Smooth muscle cell of the brain vasculature (primary cell): ENCODE measurements at places on chromosomes 12 and 14.

- DNase-seq = no peak
Observed at GRCh38 chr12:44510510-44510909, 365.6 kb downstream of the NELL2 start.

DNA sequence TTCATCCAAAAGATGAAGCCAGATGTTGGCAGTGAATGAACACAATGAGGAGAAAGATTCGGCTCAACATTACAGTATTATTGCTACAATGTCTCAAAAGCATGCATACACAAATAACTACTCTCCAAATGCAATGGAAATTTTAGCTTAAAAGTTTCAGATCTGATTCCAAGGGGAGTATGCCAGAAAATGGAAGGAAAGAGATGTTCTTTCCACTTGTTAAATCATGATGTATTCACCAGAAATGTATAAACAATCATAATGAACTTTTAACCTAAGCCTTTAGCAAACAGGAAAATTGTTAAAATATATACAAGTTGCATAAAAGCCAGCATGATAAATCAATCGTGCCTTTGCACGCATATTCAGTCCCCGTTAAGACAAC is 62.1 kb downstream of the SH2B3 start:
- DNase-seq = no peak

DNA sequence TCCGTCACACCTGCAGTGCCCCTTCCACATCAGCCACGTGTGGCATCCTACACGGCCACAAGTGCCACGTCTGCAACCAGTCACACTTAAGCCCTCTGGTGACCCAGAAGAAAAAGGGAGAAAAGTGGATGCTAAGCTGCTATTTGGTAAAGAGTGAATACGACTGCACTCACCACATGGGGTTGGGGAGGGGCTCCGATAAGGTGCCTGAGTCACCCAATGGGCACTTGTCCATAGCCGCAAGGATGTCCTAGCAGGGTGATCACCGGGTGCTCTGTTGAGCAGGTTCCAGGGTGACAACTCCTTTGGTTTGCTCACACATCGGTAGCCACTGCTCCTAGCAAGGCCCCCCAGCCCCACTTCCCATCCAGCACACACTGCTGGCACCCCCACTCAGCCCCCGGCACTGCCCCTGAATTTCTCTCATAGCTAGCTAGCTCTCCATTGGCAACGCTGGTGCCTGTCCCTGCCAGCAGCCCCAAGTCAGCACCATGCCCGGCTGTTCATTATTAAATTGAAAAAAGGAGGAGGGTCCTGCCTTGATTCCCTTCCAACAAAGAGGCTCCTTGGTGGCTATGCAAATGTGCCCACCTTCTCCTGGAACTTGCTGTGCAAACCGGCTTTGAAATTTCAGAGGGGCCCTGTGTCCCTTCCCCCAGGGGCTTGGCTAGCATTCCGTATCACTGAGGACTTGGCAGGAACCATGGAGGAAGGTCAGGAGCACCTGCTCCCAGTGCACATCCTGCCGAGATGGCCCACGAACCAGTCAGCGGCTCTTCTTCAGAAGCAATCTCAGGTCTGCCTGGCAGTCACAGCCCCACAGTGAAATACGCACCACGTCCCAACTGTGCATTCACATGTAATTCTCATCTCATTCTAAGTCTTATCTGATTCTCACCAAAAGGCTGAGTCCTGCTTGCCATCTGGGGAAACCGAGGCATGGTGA is 227.7 kb upstream of the DIO3 start:
- no peak for DNase-seq

GRCh38 chr12:116130431-116130830 is 147.1 kb downstream of the MED13L start:
- DNase-seq = no peak

DNA sequence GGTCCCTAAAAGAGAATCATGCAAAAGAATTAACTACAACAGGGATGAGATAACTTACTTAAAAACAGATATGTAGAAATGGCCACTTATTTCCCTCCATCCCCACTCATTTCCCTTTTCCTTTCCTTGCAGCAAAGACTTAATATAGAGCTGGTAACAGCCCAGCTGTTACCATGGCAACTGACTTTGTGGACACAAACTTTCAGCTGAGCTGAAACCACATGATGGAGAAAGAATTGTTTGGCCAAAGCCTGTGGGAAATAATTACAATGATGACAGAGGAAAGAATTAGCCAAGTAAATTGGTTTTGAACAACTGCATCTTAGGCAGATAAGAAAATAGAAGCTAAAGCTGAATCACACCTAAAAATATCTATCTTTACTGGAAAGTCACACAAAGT is 364.9 kb downstream of the GALC start:
- DNase-seq = no peak

GRCh38 chr12:128393346-128393745 is 126.4 kb downstream of the TMEM132C start:
- DNase-seq = no peak

DNA sequence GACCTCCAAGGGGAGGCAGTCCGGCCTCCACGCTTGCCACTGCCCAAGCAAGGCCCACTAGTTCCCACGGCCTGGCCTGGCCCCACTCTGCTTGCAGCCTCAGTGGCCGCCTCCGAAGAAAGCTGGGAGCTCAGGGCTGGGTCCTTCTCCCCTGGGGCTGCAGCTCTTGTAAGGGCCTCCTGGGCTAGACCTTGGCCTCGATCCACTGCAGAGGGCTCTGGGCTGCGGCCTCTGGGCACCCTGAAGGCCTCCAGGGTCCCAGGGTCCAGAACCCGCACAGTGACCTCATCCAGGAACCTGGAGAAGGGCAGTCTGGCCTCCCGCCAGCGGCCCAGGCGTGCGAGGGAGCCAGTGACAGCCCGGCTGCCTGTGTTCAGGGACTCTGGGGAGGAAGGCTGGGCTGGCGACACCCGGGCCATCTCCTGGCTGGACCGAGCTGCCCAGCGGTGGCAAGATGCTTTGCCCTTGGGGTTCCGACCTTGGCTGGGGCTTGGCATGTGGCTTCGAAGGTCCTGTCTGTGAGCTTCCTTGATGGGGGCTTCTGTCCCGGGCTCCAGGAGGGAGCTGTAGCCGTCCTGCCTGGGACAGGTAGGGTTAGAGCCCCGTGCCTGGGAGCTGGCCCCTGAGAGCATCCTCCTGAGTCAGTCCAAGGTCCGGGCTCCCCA is 9.8 kb downstream of the BEGAIN start:
- DNase-seq = no peak

DNA sequence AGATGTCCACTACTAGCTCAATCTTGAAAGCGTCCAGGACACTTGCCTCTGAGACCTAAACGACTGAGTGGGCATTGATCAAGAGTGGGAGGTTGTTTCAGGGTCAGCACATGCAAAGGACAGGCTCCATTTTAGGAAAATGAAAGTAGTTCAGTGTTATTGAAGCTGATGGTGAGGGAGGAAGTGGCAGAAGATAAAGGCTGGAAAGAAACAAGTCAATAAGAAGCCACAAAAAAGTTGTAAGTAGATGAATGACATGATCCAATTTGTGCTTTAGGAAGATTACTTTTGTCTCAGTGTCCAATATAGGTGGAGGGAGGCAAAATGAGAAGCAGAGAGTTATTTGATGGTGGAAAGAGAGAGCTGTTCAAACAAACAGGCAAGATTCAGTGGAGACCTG is 22.0 kb downstream of the GPR65 start:
- DNase-seq = no peak

DNA sequence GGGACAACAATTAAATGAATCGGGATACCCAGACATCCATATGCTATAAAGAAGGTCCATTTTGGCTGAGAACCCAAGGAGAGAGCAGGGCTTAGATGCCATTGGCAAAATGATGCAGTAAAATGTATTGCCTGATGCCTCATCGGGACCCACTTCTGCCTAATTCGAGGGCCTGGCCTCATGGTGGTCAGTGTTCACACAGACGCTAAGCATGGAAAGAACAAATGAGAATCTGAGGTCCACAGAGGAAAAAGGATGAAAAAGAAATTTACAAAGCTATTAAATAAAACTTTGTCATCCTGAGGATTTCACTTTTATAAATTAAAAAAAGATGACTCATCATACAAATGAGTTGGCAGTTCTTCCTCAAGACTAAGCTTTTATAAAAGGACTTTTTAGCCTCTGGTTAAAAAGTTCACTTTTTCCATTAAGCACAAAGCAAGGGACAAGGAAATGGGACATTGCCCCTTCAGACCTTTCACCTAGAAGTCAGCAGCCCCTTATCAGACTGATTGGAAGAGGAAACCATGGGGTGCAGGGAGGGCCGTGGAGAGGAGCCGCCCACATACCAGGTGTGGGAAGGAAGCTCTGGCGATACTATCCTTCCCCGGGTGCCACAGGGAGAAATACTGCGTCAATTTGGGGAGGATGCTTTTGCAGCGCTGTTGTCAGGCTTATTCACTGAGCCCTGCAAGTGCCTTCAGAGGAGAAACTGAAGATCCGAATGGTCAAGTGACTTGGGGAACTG is 176.0 kb downstream of the EGLN3 start:
- DNase-seq = no peak

- DNase-seq = no peak
Observed at GRCh38 chr12:81077686-81078441, at the start of gene ACSS3. ACSS3 (plus strand) TSS chr12:81078079; CDS start chr12:81078121, 42 bp downstream.

- no peak for DNase-seq
Observed at GRCh38 chr14:61875483-61875882, 113.3 kb downstream of the SNAPC1 start.

- no peak for DNase-seq
Observed at GRCh38 chr12:15020156-15020555, 47.3 kb downstream of the PDE6H start.

- DNase-seq = no peak
Observed at GRCh38 chr14:95535226-95536021, 574 bp downstream of the GLRX5 start.

DNA sequence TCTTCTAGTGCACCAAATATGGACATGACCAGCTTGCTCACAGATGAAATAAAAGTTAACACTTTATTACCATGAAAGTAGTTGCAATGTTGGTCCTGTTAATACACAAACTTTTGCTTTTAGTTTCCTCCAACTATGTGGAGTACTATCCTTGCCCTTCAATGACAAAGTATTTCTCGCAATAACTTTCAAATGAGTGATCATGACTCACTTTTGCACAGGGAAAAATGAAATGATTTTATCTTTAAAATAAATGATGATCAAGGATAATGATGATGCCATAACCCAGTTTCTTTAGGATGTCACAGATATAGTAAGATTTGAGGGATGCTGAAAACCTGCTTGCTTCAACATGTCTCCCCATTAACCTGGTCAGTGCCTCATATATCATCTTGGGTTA is 254.0 kb upstream of the KITLG start:
- no peak for DNase-seq

GRCh38 chr12:39272871-39273655 is 169.9 kb downstream of the KIF21A start:
- DNase-seq = no peak

DNA sequence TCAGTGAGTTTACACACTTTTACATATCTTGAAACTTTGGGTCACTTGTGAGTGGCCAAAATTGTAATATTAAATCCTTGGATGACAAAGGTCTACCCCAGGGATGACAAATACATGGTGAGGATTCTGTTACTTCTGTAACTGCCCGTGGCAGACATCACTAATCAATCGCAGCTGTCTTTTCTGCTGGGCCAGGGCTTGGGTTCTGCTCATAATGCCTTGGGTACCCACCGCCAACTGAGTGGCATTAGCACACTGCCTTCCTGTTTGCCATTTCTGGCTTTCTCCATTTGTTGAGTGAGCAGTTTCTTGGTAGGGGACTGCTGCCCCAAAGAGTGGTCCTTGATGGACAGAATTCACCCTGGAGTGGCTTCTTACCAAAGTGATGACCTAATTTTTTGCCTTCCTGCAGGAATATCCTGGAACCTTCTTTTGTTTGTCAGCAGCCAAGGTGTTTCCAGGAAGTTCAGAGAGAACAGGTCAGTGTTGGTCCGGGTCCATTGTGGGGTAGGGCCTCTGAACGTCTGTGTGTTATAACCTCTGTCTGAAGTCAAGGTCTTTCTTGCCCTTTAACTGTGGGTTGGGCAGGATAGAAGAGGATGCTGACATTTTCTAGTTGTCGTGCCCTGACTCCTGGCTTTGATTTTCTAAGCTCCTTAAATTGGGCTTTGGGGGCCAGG is 6.2 kb downstream of the TSPAN9 start:
- no peak for DNase-seq

- DNase-seq = no peak
Observed at GRCh38 chr14:99831903-99832685, 38.9 kb downstream of the EML1 start.
